Astrocyte (in vitro differentiated cells and primary cell): ENCODE measurements at places on chromosomes 1 and 21. TPM values are rescaled to one million over a fixed set of nuclear protein-coding genes. Genes with fewer than 3 reads are reported as not detected.

- peaks cover 2% of the 10 kb centered on the region for H3K36me3 ChIP-seq
- no peak within 1 kb of the TSS for H3K4me3 ChIP-seq
- no peaks in the 10 kb centered on the region for H3K4me1 ChIP-seq
- DNase-seq: no peak
These were observed at the start of gene ELF3 for GRCh38 chr1:202010180-202011015. Gene ELF3 (plus strand): TSS chr1:202010587. CDS start chr1:202011137, 550 bp downstream.

DNA sequence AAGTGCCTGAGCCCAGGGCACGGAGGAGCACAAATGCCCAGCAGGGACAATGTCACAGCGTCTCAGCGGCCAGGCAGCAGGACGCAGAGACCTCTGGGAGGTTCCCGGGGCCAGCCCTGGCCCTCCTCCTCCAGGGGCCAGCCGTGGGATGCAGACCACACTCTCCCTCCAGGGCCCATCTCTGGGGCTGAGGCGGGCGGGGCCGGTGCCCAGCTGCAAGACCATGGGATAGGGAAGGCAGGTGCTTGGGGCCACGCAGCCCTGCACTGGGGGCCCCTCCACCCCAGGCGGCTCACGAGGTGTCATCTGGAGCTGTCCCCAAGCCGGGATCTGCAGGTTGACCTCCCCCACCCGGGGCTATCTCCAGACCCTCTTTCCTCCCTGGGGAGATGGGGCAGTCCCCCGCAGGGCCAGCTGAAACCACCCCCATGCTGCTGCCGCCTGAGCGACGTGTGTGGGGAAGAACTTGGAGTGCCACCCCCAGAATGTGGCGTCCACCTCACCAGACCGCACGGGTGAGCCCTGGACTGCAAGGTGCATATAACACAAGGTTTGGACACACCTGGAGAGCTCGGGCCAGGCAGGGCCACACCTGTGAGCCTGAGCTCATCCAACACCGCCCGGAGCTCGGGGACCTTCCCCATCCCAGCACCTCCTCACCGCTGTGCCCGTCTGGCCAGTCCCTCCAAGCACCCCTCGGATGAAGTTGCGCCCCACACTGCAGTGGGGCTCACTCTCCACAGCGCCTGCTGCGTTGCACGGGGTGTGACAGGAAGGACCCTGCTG lies 4.1 kb upstream of the TTLL10 start:
- H3K4me1 ChIP-seq: no peaks in the 10 kb centered on the region
- no peaks in the 10 kb centered on the region for H3K36me3 ChIP-seq
- no peak overlapping the region for H3K4me3 ChIP-seq
- no peak overlapping the region for H3K27ac ChIP-seq

The LGR6 gene
- total RNA-seq: 0.27 and 0.48 TPM in 2 replicates

- no peak overlapping the region for H3K4me3 ChIP-seq
- peak overlapping the region; percentile 49 for H3K27ac ChIP-seq
- DNase-seq: no peak
- peaks cover 13% of the 10 kb centered on the region for H3K4me1 ChIP-seq
These were observed 3.9 kb upstream of the CD101 start for GRCh38 chr1:116997636-116998035.

GRCh38 chr1:167443757-167444156 lies 74.6 kb downstream of the CD247 start:
- no peak for DNase-seq
- H3K27ac ChIP-seq: no peak overlapping the region
- H3K36me3 ChIP-seq: no peaks in the 10 kb centered on the region
- H3K4me3 ChIP-seq: no peak overlapping the region
- peaks cover 5% of the 10 kb centered on the region for H3K27me3 ChIP-seq

GRCh38 chr1:82724246-82724645 lies 923.5 kb downstream of the ADGRL2 start:
- H3K27ac ChIP-seq: no peak overlapping the region
- DNase-seq: no peak
- no peaks in the 10 kb centered on the region for H3K4me1 ChIP-seq
- no peaks in the 10 kb centered on the region for H3K27me3 ChIP-seq

The OVAAL gene
- not detected in 2 replicates for total RNA-seq

DNA sequence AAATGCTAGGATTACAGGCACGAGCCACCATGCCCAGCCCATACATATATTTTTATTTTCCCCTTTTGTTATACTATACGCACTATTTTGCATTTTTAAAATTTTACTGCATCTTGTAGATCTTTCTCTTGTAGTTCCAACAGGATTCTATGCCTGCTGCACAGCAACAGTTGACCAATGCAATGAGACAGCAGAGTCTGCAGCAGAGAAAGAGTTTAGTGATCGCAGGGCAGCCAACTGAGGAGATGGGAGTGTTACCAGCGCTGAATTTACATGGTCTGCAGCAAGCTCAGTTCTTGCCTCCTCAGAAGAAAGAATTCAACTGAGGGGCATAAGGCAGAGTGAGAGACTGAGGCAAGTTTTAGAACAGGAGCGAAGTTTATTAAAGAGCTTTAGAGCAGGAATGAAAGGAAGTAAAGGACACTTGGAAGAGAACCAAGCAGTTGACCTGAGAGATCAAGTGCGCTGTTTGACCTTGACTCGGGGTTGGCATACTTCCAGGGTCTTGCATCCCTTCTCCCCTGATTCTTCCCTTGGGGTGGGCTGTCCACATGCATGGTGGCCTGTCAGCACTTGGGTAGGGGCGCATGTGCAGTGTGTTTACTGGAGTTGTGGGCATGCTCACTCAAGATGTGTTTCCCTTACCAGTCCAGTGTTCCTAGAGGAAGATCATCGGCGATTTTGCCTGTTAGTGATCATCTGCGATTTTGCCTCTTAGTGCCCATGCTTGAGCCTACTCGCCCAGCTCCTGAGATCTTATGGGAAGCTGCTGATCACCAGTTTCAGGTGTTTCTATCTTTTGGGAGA lies 4.1 kb upstream of the MTOR start:
- no peak overlapping the region for H3K27ac ChIP-seq
- peaks cover 9% of the 10 kb centered on the region for H3K4me1 ChIP-seq
- H3K27me3 ChIP-seq: no peaks in the 10 kb centered on the region
- H3K4me3 ChIP-seq: no peak overlapping the region
- DNase-seq: no peak

The RNU1-2 gene
- total RNA-seq: 1,356 and 1,553 TPM in 2 replicates
